ENCODE measurements at places on chromosomes 13 and 19. TPM values are rescaled to one million over a fixed set of nuclear protein-coding genes. Genes with fewer than 3 reads are reported as not detected.

The NUMBL gene
- 17.6 TPM for total RNA-seq

The NKPD1 gene
- total RNA-seq = 0.05 TPM

The KCNN1 gene
- total RNA-seq = 1.7 TPM

The ZNF709 gene
- 1.2 TPM for total RNA-seq

The CCDC97 gene
- 18.6 TPM for total RNA-seq

The NLRP5 gene
- not detected for total RNA-seq

The LGALS4 gene
- 0.85 TPM for total RNA-seq

The GRIN2D gene
- total RNA-seq = 0.39 TPM

The MTIF3 gene
- 91.0 TPM for total RNA-seq

The SIGLECL1 gene
- total RNA-seq = not detected

The SOX1 gene
- total RNA-seq = not detected

The LILRA1 gene
- 0.97 TPM for total RNA-seq

The TBC1D4 gene
- 47.7 TPM for total RNA-seq

The VSTM2B gene
- not detected for total RNA-seq

The ZNF575 gene
- 1.1 TPM for total RNA-seq

The PSG11 gene
- not detected for total RNA-seq

The IFNL1 gene
- total RNA-seq = not detected

The HSPB6 gene
- total RNA-seq = 210 TPM

The TMC4 gene
- total RNA-seq = 1.1 TPM

The ARL11 gene
- 0.44 TPM for total RNA-seq

The PRTN3 gene
- not detected for total RNA-seq

The THSD8 gene
- total RNA-seq = 1.8 TPM

The PSG7 gene
- not detected for total RNA-seq

The NLRP9 gene
- not detected for total RNA-seq

The LILRB1 gene
- 3.1 TPM for total RNA-seq

The GDF15 gene
- total RNA-seq = 0.50 TPM

The ZNF649 gene
- 10.8 TPM for total RNA-seq

The IGSF23 gene
- total RNA-seq = not detected

The SIGLEC12 gene
- not detected for total RNA-seq

The ZNF846 gene
- total RNA-seq = 8.8 TPM

The DAND5 gene
- 7.0 TPM for total RNA-seq

The ICAM4 gene
- total RNA-seq = 0.42 TPM

The ZNF578 gene
- total RNA-seq = 2.2 TPM

The AKT1S1 gene
- total RNA-seq = 36.6 TPM

The ADGRE3 gene
- total RNA-seq = 0.27 TPM

The KCTD4 gene
- not detected for total RNA-seq

The ALOX5AP gene
- total RNA-seq = 26.9 TPM

The IL17D gene
- 3.2 TPM for total RNA-seq

The CDC42EP5 gene
- total RNA-seq = 13.0 TPM

The RASAL3 gene
- total RNA-seq = 2.0 TPM

The ZNF878 gene
- total RNA-seq = 0.73 TPM

The CYP4F8 gene
- not detected for total RNA-seq

The SHC2 gene
- total RNA-seq = 10.7 TPM

The GARRE1 gene
- total RNA-seq = 30.5 TPM

The ATP8B3 gene
- 1.6 TPM for total RNA-seq

The C1QTNF9 gene
- 0.47 TPM for total RNA-seq

The ACER1 gene
- total RNA-seq = not detected

The NALCN gene
- 14.9 TPM for total RNA-seq

Data from left cardiac atrium (tissue), 4 donors.